ENCODE measurements at places on chromosomes 6 and 20. TPM values are rescaled to one million over a fixed set of nuclear protein-coding genes. Genes with fewer than 3 reads are reported as not detected.

DNA sequence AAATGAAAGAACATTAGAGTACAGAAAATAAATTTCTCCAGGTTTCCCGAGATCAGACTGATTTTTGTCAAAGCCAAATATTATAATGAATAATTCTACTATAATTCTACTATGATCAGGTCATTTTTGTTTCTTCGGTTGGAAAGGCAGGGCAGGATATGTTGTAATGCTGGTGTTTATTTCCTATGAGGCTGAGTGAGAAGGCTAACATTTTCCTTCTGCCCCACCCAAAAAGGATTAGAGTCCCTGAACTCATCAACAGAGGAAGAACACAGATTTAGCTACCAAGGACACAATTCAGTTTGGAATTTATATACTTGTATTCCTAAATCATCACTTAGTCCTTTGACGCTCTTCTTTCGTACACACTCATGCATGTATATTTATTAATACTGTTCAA, 318.9 kb downstream of the SYNE1 start:
- DNase-seq = no peak

DNA sequence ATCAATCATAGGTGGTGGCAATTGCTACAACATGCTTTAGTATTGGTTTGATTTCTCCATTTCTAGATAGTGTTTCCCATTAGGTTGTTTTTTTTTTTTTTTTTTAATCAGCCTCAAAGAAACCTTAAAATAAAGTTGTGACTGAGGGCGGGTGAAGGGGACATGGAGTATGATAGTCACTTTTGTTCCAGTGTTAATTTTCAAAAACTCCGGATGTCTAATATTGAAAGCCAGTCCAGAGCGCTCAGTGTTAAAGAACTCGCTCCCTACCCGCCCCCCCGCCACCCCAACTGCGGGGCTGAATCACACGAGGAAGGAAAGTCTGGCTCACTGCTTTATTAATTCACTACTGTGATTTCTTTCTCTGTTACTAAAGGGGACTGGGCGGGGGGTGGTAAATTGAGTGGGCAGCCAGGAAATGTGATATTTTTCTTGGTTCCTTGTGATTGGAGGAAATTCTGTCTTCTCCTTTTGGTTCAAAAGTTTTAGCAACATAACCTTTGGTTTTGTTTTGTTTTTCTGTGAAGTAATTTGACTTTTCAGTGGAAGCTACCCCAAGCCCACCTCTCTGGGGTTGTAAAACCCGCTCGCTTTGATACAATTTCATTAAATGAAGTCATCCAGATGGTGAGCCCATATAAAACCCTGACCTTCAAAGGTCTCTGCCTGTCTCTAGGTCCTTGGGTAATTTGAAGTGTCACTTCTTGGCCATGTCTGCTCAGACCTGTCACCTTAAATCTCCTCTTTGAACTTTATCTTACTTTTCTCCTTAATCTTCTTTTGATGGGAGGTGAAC, 38.0 kb downstream of the TNFAIP3 start:
- DNase-seq = peak; percentile 78

DNA sequence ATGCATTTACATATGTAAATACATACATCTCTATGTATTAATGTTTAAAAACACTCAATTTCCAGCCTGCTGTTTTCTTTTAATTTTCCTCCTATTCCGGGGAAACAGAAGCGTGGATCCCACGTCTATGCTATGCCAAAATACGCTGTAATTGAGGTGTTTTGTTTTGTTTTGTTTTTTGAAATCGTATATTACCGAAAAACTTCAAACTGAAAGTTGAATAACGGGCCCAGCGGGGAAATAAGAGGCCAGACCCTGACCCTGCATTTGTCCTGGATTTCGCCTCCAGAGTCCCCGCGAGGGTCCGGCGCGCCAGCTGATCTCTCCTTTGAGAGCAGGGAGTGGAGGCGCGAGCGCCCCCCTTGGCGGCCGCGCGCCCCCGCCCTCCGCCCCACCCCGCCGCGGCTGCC, 355 bp upstream of the BMP2 start:
- DNase-seq = no peak

LINC00237 gene
- total RNA-seq = 0.41 TPM

GRIK2 gene
- not detected for total RNA-seq
